ENCODE measurements at places on chromosomes 6 and 20.

GRCh38 chr6:112014483-112014882 is 39.4 kb upstream of the CCN6 start:
- no peak for DNase-seq

GRCh38 chr6:23036406-23036983 is 467.1 kb downstream of the HDGFL1 start:
- DNase-seq = no peak

DNA sequence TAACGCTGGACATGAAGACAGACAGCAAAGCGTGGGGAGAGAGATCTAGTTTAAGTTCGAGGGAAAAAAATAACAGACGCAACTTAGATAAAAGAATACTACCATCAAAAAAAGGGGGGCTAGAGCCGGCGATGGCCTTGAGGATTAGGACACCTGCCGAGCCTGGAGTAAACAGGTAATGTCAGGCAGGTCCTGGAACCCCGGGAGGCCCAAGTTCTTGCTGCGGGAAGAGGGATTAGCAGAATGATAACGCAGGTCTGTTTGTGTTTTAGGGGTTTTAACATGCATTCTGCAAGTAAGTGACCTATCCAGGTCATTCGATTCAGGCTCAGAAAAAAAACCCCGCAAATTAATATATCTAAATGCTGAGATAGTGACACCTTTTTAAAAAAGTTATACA is 754 bp upstream of the TMEM170B start:
- no peak for DNase-seq

- no peak for DNase-seq
Measured at GRCh38 chr20:300345-300990, 3.1 kb downstream of the ZCCHC3 start.

DNA sequence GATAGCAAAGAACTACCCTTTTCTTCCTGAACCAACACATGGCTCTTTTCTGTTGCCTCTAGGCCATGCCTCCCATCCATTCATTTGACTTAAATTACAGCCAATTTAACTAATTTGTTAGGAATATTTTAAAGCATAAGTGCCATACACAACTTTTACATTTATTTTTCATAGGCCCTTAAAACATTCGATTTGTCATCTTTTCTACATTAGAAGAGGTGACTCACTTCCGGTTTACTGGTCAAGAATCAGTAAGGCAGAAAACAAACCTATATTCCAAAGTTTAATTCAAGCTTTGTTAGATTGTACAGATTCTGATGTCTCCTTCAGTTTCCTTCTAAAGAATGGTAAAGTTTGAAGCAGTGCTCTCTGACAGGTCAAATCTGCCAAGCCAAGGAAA is 344.3 kb downstream of the SAMD5 start:
- no peak for DNase-seq

DNA sequence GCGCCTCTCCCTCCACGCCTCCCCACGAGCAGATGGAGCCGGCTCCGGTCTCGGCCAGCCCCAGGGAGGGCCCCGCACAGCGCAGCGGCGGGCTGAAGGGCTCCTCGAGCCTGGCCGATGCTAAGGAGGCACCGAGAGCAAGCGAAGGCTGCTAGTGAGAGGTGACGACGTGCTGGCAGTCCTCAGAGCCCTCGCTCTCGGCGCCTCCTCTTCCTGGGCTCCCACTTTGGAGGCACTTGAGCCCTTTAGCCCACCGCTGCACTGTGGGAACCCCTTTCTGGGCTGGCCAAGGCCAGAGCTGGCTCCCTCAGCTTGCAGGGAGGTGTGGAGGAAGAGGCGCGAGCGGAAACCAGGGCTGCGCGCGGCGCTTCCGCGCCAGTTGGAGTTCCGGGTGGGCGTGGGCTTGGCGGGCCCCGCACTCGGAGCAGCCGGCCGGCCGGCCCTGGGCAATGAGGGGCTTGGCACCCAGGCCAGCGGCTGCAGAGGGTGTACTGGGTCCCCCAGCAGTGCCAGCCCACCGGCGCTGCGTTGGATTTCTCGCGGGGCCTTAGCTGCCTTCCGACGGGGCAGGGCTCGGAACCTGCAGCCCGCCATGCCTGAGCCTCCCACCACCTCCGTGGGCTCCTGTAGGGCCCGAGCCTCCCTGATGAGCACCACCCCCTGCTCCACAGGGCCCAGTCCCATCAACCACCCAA is 2.5 kb upstream of the TMEM14C start:
- DNase-seq = no peak

- no peak for DNase-seq
Measured at GRCh38 chr20:46398963-46399362, 7.5 kb downstream of the ELMO2 start.

DNA sequence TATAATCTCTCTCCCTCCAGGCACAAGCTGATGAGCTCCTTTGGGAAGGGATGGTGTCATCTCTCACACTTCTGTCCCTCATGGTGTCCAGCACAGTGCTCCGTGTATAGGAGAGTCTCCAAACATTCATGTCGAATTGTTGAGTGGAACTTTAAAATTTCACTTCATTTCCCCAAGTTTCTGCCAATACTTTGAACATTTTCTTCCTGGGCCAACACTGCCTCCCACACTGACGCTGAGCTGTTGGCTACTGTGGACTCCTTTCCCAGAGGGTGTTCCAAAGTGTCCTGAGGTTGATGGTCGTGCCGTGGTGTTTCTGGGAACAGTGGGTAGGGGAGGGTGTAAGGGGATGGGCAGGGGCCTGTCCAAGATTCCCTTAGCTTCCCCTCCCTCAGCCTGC is 122.7 kb downstream of the TIAM2 start:
- DNase-seq = no peak

DNA sequence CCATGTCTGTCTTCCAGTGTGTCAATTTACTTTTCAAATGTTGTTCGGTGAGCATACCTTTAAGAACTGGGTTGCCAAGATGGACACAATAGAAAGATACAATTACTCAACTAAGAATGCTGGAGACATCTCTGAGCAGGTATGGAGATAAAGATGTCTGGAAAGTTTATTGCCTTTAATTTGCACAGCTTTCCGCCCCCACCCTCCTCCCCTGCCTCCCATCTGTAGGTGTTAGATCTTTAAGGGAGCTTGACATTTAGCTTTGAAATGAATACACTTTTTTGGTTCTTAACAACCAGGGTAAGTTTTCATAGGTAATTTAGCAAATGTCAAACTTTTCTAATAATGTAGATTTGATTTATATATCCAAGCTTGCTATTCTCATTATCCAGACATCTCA is 104.4 kb downstream of the BTBD3 start:
- no peak for DNase-seq

GRCh38 chr20:21101932-21102575 is 4.1 kb downstream of the LINC00237 start:
- DNase-seq = no peak

DNA sequence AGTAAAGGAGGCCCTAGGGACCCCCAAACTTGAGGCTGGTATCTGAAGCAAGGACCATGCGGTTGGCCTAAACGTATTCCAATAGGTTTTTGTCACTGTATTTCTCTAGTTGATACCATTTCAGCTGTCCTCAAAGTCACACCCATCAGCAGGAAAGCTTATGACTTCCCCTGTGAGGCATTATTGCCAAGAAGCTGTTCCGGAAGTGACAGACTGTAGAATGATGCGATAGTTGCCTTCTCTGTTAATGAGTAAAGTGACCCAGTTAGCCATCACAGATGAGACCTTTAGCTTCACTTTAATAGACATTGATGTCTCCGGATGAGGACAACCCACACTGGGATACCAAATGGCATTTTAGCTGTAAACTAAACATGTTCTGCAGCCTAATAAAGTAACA is 147.9 kb downstream of the RNGTT start:
- DNase-seq = no peak

DNA sequence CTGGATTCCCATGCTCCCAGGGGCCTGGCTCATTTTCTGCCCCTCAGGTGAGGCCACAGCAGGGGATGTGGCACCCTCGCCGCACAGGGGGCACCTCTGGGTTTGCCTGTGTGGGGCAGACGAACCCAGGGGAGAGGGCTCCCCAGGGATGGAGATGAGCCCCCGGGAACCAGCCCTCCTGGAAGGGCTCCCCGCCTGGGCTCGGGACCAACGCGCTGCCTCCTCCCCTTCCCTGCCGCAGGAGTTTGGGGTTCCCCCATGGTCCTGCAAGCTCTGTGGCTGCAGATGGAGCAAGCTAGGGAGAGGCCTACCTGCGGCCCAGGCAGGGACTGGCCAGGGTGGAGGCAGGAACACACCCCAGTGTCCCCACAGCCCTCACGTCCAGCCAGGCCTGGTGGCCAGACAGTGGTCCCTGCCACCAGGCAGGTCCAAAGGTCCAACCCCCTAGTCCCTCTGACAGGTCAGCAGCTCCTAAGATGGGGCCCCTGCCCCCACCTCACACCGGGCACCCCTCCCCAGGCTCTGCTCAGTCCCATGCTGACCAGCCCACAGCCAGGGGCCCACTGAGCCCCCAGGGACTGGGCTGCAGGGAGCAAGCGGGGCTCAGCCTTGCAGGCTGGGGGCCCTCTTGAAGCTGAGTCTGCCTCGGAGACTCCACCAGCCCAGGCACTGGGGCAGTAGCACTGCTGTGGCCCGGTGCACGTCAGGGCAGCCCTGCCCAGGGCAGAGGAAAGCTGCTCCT is 13.7 kb downstream of the LAMA5 start:
- no peak for DNase-seq

DNA sequence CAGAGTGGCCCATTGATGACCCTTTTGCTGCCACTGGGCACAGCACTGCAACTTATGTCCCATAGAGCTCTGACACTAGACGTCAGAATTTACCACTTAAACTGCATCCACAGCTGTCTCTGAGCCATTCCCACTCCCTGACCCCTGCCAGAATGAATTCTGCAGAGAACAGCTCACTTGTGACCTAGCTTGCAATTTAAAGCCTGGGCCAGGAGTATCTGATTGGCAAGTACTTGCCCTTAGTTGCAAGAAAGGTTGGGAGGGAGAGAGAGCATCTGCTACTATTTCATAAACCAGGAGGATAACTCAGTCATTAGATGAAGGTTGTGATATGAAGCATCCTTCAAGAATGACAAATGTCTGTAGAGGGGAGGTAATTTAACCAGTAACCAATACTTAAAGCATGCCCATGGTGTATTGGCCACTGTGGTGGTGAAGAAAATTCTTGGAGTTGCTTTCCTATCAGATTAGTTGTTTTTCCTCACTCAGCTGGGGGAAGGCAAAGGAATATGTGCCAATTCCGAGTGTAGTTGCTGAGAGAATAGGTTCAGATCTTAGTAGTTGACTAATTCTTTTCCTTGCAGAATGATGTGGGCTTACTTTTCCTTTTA is 46.5 kb downstream of the IL22RA2 start:
- DNase-seq = no peak

GRCh38 chr6:109009962-109010704 is 84.5 kb downstream of the SESN1 start:
- DNase-seq = no peak

DNA sequence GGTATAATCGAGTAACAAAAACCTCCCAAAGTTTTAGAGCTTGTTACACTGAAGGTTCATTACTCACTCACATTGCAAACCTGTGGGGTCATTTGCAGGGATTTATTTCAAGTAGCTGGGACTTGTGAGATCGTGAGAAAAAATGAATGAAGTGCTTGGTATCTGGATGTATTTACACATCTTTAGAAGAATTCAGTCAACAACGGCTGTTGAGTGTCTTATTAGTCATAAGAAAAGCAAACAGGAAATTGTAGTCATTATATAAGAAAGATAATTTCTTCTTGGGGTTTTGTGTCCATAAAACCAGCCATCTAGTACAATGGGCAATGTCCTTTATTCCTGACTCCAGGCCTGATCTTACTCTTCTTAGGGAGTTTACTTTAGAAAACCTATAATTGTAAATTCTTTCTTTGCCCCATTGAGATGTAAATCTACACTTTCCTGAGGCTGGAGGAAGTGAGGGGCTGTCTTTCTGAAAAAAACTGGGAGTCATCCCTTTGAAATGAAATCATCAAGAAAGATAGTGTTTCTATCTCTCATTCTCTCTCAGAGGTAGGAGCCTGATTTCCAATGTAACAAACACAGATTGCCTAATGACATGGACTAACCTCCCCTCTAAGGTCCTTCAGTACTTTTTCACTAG is 202.5 kb upstream of the ASCC3 start:
- peak; percentile 77 for DNase-seq

- DNase-seq = no peak
Measured at GRCh38 chr20:42700372-42700771, 489.3 kb downstream of the PTPRT start.

- DNase-seq = no peak
Measured at GRCh38 chr6:167704396-167704901, 122.3 kb upstream of the AFDN start.

- no peak for DNase-seq
Measured at GRCh38 chr6:52365866-52366540, 4.1 kb downstream of the PAQR8 start.

DNA sequence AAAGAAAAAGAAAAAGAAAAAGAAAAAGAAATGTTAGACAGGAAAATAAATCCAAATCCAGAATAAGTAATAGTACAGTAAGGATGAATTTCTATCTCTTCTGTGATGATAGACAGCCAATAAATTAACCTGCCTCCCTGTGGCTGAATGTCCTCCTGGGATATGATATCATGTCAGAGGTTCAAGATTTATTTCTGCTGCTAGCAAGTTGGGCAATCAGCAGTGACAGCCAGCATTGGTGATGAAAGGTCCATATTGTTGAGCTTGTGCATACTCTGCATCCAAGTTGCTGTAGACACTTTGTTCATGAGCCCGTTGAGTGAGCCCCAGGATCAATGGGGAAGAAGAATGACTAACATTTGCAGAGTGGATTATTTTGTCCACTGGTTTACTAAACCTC is 44.9 kb upstream of the CEP85L start:
- no peak for DNase-seq

- DNase-seq = no peak
Measured at GRCh38 chr20:62715201-62715600, 6.6 kb downstream of the NTSR1 start.

DNA sequence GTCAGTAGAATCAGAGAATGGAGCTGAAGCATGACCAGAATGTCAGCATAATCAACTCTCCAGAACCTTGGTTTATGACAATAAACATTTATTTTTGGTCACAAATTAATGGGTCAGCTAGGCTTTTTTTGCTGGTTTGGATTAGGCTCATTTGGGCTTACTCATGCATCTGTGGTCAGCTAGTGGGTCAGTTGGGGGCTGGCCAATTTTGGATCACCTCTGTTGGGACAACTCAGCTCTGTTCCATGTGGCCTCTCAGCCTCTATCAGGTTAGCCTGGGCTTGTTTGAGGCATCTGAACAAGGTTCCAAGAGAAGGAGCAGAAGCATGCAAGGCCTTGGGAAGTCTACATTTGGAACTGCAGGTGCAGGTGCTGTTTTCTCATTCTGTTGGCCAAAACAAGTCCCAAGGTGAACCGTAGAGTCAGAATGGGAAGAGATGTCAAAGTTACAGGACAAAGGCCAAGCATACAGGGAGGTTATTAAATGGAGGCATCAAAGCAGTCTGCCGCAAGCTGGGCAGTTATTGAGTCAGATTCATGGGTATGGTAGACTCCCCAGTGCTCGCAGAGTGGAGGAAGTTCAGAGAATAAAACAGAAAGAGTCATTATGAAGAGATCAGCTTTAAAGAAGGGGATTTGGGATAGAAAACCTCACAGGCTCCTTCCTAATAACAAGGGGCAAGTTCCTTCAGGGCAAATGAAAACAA is 173.0 kb downstream of the PLCB4 start:
- no peak for DNase-seq

- DNase-seq = peak; percentile 24
Measured at GRCh38 chr6:129370268-129370916, 339.6 kb downstream of the ARHGAP18 start.
